Fibroblast of lung (primary cell): ENCODE measurements at places on chromosomes 12 and 14. TPM values are rescaled to one million over a fixed set of nuclear protein-coding genes. Genes with fewer than 3 reads are reported as not detected.

CD163 gene
- 0.26 TPM in 1 of 2 replicates, not detected in the other for total RNA-seq

PRIMA1 gene
- total RNA-seq = not detected in 2 replicates

GLT8D2 gene
- total RNA-seq = 12.6 and 36.3 TPM in 2 replicates

SLC38A4 gene
- 1.8 and 6.1 TPM in 2 replicates for total RNA-seq

KRT79 gene
- not detected in 2 replicates for total RNA-seq

TMTC1 gene
- 92.5 and 222 TPM in 2 replicates for total RNA-seq

CMKLR1 gene
- total RNA-seq = under 0.01 TPM in 1 of 2 replicates, not detected in the other

ERBB3 gene
- total RNA-seq = 0.66 and 1.3 TPM in 2 replicates

LPAR5 gene
- total RNA-seq = not detected in 2 replicates

RERG gene
- total RNA-seq = 0.26 and 0.33 TPM in 2 replicates

SNX6 gene
- 131 and 134 TPM in 2 replicates for total RNA-seq

ADAMTS20 gene
- not detected in 2 replicates for total RNA-seq

PRR4 gene
- 0.66 and 0.77 TPM in 2 replicates for total RNA-seq

CDKL1 gene
- total RNA-seq = 14.1 and 22.8 TPM in 2 replicates

CNTN1 gene
- total RNA-seq = 0.26 and 0.83 TPM in 2 replicates

RND1 gene
- total RNA-seq = under 0.01 and 0.17 TPM in 2 replicates

KLHL33 gene
- total RNA-seq = 0.26 and 1.5 TPM in 2 replicates

PLBD1 gene
- total RNA-seq = 5.1 and 5.4 TPM in 2 replicates

TUBA1A gene
- 772 and 888 TPM in 2 replicates for total RNA-seq

ASCL4 gene
- not detected in 2 replicates for total RNA-seq

AKAP5 gene
- 0.17 and 0.26 TPM in 2 replicates for total RNA-seq

RASAL1 gene
- not detected in 2 replicates for total RNA-seq

YARS2 gene
- 27.1 and 28.5 TPM in 2 replicates for total RNA-seq

SMCO3 gene
- 0.17 TPM in 1 of 2 replicates, not detected in the other for total RNA-seq

HELB gene
- 2.6 and 3.1 TPM in 2 replicates for total RNA-seq
